Caco-2 (cell line): ENCODE measurements at places on chromosomes 1 and 21.

DNA sequence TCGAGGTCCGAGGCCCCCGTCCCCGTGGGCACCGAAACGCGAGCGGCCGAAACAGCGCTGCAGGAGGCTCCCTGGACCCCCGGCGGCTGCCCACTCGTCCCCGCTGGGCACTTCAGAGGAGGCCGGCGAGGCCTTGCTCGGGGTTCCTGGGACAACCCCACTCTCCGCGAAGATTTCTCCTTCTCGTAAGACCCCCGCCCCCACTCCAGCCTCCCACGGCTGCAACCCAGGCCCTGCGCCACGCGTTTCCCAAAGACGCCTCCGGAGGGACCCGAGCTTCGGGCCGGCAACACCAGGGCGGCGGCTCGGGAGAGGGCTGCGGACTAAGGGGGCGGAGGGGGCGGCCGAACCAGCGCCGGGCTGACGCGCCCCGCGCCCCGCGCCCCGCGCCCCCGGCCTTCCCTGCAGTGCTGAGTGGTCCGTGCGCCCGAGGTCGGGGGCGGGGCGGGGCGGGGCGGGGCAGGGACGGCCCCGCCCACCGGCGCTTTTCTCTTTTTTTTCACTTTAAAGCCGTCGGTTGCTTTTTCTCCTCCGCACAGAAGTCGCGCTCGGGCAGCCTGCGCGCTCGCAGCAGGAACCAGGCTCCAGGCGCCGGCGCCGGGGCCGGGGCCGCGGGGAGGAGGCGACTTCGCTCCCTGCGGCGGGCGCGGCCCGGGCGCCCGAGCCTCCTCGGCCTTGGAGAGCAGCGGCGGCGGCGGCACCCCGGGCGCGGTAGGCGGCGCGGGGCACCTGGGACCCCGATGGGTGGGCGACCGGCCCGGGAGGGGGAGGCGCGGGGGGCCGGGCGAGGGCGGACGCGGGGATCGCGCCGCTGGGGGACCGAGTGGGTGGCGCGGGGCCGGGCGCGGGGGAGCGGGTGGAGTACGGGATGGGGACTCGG lies at the start of gene SPSB1:
Gene SPSB1 (plus strand): TSS at position 534 of the 880 bp plus-strand sequence. CDS start 62,998 bp downstream, outside the sequence.
- peak; percentile 67 for DNase-seq

- no peak for DNase-seq
Observed at GRCh38 chr1:198258491-198258890, 101.7 kb downstream of the NEK7 start.

DNA sequence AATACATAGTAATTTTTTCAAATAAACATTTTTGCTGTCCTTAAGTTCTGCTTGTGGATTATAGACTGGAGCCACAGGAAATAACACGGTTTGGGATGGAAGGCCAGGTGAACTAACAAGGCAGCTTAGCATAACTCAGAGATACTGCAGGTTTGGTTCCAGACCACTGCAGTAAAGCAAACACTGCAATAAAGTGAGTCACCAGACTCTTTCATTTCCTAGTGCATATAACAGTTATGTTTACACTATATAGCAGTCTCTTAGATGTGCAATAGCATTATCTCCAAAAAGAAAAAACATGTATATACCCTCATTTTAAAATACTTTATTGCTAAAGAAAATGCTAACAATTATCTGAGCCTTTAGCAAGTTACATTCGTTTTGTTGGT lies 22.0 kb downstream of the LRRC42 start:
- DNase-seq, result no peak

DNA sequence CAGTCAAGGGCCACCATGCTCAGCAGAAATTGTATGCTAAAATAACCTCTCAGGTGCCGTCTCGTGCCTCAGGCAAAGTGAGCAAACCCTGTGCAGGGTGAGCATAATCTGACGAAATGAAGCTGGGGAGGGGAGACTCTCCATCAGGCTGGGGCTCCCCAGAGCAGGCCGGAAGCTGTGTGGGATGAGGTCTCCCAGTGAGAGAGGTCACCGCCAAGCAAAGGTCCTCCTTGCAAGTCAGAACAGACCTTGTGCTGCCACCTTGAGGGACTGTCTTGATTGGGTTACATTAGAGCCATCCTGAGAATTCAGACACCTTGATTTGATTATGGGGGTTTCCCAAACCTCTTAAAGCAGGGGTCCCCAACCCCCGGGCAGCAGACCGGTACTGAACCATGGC lies 64.2 kb downstream of the ZNF684 start:
- DNase-seq, result no peak

DNA sequence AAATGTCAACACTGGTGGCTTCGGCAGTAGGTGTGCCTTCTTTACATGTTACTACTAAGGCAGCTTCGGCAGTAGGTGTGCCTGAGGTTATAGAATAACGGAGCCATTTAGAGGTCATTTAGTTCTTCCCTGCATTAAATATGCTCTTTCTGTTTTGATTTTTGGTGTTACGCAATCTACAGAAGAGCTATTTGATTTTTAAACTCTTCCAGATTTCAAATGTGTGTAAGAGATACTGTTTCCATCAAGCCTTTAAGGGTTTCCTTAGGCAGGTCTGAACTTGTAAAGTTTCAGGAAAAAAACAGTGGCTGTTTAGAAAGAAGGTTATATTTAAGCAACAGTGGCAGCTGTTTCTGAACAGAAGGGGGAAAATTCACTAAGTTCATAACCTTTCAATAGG lies 54.8 kb downstream of the PIK3R3 start:
- no peak for DNase-seq

GRCh38 chr1:155858800-155859233 lies 550 bp upstream of the SYT11 start:
- no peak for DNase-seq

GRCh38 chr1:226306425-226306824 lies 2.5 kb downstream of the LIN9 start:
- no peak for DNase-seq

DNA sequence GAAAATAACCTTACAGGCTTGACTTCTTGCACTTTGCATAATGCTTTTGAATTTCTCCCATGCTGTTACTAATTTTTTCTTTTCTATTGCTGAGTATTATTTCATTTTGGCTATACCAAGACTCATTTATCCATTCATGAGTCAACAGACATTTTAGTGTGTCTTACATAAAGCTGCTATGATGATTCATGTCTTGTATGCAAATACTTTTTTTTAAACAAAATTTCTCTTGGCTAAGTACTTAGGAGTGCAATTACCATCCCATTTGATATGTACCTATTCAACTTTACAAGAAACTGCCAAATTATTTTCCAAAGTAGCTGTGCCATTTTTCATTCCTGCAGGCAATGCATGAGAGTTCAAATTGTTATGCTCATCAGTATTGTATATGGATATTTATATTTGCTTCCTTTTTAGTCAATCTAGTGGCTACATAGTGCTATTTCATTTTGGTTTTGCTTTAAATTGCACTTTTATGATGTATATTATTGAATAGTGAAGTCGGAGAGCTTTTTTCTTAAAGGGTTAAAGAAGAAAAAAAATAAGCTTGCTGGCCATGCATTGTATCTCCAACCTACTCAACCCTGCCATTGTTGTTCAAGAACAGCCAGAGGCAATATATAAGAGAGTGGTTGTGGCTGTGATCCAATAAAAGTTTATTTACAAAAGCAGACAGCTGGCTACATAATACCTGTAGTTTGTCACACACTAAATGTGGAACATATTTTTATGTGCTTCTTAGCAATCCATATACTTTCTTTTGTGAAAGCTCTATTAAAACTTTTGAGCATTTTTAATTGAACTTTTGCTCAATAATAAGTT lies 862.8 kb downstream of the KCNT2 start:
- DNase-seq, result no peak

- no peak for DNase-seq
Observed at GRCh38 chr1:83511146-83511726, 487.7 kb downstream of the TTLL7 start.
